ENCODE measurements at places on chromosomes 11 and 22.

- DNase-seq, result no peak
These were observed 778.3 kb upstream of the LRRC4C start for GRCh38 chr11:42237701-42238235.

- no peak for DNase-seq
These were observed 2.8 kb downstream of the CHADL start for GRCh38 chr22:41237707-41238569.

DNA sequence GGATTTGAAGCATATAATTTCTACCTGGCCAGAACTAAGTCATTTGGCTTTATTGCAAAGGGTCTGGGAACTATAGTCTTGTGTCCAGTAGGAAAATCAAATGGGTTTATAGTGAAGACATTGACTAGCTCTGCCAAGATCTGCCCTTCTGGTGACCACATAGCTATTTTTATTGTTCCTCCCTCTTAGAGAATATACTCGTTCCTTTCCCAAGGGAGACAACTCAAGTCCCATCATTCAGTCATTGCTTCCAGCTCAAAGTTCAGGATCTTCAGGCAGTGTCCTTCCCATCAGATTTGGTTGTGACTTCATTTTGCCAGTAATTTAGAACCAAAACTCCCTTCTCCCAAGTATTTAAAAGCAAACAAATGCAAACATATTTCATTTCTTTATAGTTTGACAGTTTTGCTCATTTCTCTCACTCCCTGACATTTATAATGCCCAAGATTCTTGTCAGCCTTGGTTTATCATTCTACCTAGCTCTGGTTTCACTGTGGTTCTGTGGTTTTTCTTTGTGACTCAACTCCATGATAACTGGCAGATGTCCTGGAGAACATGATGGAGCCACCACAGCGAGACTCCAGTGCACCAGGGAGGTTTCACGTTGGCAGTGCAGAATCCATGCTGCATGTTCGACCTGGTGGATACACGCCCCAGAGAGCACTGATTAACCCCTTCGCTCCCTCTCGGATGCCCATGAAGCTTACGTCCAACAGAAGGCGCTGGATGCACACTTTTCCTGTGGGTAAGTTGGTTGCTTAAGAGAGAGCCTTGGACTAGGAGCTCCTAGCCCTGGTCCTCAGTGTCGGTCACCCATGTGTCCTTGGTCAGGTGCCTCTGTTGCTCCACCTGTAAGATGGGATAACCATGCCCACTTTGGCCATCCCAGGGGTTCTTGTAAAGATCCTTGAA, 64.9 kb downstream of the DEPDC5 start:
- no peak for DNase-seq

GRCh38 chr11:62860835-62861563, 19.7 kb upstream of the SLC3A2 start:
- no peak for DNase-seq

DNA sequence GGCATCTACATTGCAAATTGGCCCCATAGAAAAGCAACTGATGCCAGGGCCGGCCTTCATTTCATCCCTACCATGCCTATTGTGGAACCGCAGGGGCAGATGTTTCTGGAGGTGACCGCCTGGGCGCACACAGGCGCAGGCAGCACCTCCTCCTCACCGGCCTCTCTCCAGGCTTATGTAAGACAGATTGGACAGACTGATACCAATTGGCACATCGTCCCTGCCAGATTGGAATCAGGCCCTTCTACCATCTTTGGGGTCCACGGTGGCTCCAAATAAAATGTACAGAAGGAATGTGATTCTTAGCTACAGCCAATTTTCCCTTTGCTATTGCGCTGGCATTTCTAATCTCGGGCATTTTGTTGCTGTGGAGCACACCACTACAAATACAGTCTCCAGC, 732.6 kb downstream of the NTM start:
- DNase-seq, result no peak

Measured in NCI-H2107 (cell line).